A549 treated with CpdA at 1 μM for 4 hours (cell line): ENCODE measurements at places on chromosomes 3 and 15. TPM values are rescaled to one million over a fixed set of nuclear protein-coding genes. Genes with fewer than 3 reads are reported as not detected.

LIPC gene
- total RNA-seq: 0.11 to 0.21 TPM in 2 of 5 replicates, not detected in the others

PLCL2 gene
- 5.9 to 8.7 TPM (median 6.7 TPM) in 5 replicates for total RNA-seq

FBXO40 gene
- not detected in 5 replicates for total RNA-seq

MITF gene
- 7.2 to 10.4 TPM (median 7.3 TPM) in 5 replicates for total RNA-seq

SEMA3G gene
- 0.05 to 0.15 TPM (median 0.10 TPM) in 5 replicates for total RNA-seq

MEX3B gene
- total RNA-seq: 4.3 to 6.4 TPM (median 4.7 TPM) in 5 replicates

CYP11A1 gene
- total RNA-seq: not detected in 5 replicates

MYL3 gene
- 0.18 TPM in 1 of 5 replicates, not detected in the others for total RNA-seq

SH3GL3 gene
- total RNA-seq: 0.50 to 0.96 TPM (median 0.76 TPM) in 5 replicates

CMTM8 gene
- 6.2 to 10.7 TPM (median 9.7 TPM) in 5 replicates for total RNA-seq

DENND4A gene
- total RNA-seq: 6.1 to 9.5 TPM (median 6.3 TPM) in 5 replicates

GOLGA8G gene
- total RNA-seq: 0.02 TPM in 1 of 5 replicates, not detected in the others
